ENCODE measurements at places on chromosomes 6 and 20. TPM values are rescaled to one million over a fixed set of nuclear protein-coding genes. Genes with fewer than 3 reads are reported as not detected.

DNA sequence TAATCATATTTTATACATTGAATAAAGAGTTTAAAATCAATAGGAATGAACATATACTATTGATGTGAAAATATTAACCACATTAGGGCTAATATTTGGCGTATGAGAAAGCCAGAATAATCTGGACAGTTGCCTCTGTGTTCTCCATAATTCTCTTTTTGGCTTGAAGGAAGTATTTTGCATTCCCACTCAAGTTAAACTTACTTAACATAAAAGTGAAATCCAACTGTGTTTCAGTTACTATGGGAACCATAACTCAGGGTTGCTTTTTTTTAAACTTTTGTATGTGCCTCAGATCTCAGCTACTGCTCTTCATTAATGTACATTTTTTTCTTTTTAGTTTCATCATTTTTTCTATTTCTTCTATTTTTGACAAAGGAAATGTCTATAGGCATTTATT lies 479.8 kb downstream of the NKAIN2 start:
- H3K4me3 ChIP-seq: no peak overlapping the region
- no peak for DNase-seq
- no peaks in the 10 kb centered on the region for H3K4me1 ChIP-seq
- H3K27me3 ChIP-seq: no peaks in the 10 kb centered on the region

The MUC21 gene
- total RNA-seq: not detected

GRCh38 chr6:50832912-50833311 lies 14.2 kb downstream of the TFAP2B start:
- H3K4me1 ChIP-seq: no peaks in the 10 kb centered on the region
- H3K27ac ChIP-seq: no peak overlapping the region
- H3K36me3 ChIP-seq: no peaks in the 10 kb centered on the region
- no peak overlapping the region for H3K4me3 ChIP-seq
- H3K27me3 ChIP-seq: peaks cover 83% of the 10 kb centered on the region
- no peak for DNase-seq

- DNase-seq: no peak
- H3K27ac ChIP-seq: no peak overlapping the region
- no peaks in the 10 kb centered on the region for H3K36me3 ChIP-seq
- H3K4me1 ChIP-seq: no peaks in the 10 kb centered on the region
- H3K27me3 ChIP-seq: no peaks in the 10 kb centered on the region
Observed at GRCh38 chr6:129565366-129565765, 144.6 kb downstream of the ARHGAP18 start.

GRCh38 chr6:315921-316752 lies 23.9 kb downstream of the DUSP22 start:
- H3K4me3 ChIP-seq: no peak overlapping the region
- no peaks in the 10 kb centered on the region for H3K36me3 ChIP-seq
- no peaks in the 10 kb centered on the region for H3K27me3 ChIP-seq
- H3K27ac ChIP-seq: no peak overlapping the region
- no peaks in the 10 kb centered on the region for H3K4me1 ChIP-seq
- no peak for DNase-seq

Data from tibial nerve (tissue), 4 donors.